ENCODE measurements at places on chromosomes 2 and 18. TPM values are rescaled to one million over a fixed set of nuclear protein-coding genes. Genes with fewer than 3 reads are reported as not detected.

DNA sequence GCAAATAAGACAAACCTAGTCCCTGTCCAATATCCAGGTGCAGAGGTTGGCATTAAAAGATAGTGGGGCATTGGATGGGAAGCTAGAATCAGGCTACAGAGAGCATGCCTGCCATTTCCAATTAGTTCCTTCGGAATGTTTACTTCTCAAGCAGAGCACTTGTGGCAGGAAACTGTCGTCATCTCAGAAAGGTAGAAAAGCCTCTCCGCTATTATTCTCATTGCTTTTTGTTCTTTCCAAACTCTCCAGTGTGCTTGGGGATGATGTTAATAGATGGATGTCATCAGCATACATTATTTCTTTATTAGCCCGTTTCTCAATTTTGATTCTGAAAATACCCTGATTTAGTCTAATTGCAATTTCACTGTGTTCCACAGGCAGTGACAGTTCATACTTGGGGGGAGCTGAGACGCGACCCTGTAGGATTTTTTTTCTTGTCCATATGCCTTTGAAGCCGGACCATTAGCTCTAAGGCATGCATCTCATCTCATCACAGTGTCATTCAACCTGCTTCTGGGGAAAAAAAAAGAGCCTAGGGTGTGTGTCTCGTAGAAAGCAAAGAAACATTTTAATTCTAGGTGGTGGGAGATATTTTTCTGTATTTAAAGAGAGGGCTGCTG, 7.7 kb downstream of the ASB18 start:
- no peak for DNase-seq

TSPYL6 gene
- not detected for total RNA-seq

ASB18 gene
- total RNA-seq: not detected

MSTN gene
- total RNA-seq: not detected

Data from kidney epithelial cell (primary cell).